ENCODE measurements at places on chromosomes 13 and 19.

DNA sequence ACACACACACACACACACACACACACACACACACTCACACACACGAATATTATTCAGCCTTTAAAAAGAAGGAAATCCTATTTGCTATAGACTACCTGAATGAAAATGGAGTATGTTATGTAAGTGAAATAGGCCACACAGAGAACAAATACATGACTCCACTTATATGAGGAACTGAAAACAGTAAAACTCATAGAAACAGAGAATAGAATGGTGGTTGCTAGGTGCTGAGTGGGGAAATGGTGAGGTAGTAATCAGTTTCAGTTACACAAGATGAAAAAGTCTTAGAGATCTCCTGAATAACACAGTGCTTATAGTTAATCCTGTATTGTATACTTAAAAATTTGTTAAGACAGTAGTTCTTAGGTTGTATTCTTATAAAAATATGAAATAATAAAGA, 8.2 kb downstream of the ZNF677 start:
- DNase-seq, result no peak

DNA sequence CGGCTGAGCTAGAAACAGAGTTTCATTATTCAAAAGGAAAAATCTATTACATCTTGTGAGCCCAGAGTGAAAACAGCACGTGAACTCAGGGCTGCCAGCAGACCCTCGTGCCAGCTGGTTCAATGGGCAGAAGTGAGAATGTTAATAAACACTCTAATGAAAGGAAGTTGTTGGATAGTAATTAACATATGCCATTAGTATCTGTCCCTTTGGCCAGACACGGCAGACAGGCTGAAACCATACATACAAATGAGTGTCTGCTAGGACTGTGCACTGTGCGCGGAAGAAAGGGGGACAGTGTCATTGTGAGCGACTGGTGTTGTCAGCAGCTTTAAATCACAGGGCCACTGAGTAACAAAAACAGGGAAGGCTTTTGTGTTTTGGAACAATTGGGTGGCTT, 121.9 kb upstream of the TSC22D1 start:
- DNase-seq, result no peak

- DNase-seq, result peak; percentile 66
Observed at GRCh38 chr13:80664950-80665349, 324.0 kb upstream of the SPRY2 start.

- no peak for DNase-seq
Observed at GRCh38 chr13:96381681-96382080, 291.8 kb downstream of the HS6ST3 start.

DNA sequence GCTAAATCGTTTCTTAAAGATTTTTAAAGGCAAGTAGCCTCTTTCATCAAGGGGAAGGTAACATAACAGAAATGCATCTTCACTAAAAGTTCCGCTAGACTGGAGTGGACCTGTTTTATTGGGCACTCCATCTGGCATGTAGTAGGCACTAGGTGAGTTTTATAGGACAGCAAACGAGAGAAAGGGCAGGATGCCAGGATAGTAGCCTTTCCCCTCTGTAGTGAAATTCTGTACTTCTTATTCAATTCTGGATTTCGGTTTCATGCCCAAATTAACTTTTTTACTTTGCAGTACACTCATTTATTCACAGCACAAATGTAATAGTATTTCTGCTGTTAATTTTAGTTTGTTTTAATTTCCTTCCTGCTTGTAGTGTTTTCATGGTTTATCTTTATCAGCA, 45.2 kb downstream of the GPR180 start:
- no peak for DNase-seq

GRCh38 chr13:43785650-43786471, 911 bp downstream of the ENOX1 start:
- DNase-seq, result peak; percentile 78

- no peak for DNase-seq
Observed at GRCh38 chr19:40785526-40785925, 7.5 kb downstream of the RAB4B start.

DNA sequence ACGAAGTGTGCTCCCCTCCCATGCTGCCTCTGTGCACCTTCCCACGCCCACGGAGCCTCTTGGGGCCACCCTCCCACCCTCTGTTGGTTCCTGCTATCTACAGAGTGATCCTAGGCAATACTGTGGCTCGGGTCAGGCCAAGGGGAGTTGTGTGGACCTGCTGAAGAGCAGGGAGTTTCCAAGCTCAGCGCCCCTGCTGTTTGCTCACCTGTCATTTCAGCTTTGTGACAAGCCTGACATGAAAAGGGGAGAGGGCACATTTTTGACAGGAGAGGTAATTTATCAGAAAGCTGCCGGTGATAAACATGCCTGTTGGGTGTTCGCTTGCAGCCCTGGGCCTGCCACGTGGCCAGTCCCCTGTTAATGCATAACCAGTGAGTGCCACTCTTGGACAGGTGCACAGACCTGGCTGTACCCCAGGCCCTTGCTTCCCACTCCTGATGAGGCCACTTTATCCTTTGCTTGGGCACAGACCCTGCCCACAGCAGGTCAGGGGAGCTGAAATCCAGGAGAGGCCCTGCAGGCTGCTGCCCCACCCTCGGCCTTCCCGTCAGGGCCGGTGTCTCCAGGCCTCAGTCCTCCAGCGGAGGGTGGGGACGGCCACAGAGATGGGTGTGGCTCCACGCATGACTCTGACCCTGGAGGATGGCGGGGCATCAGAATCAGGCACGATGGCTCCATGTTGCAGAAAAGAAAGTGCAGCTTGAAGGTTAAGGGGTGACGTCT, 201.5 kb upstream of the GPR12 start:
- no peak for DNase-seq

- peak; percentile 15 for DNase-seq
Observed at GRCh38 chr13:94825507-94825906, 113.2 kb upstream of the SOX21 start.

- DNase-seq, result peak; percentile 8
Observed at GRCh38 chr13:71867131-71867814, at the start of gene DACH1. DACH1 (minus strand) TSS chr13:71867204.

GRCh38 chr19:892243-892893, 619 bp downstream of the MED16 start:
- DNase-seq, result no peak

DNA sequence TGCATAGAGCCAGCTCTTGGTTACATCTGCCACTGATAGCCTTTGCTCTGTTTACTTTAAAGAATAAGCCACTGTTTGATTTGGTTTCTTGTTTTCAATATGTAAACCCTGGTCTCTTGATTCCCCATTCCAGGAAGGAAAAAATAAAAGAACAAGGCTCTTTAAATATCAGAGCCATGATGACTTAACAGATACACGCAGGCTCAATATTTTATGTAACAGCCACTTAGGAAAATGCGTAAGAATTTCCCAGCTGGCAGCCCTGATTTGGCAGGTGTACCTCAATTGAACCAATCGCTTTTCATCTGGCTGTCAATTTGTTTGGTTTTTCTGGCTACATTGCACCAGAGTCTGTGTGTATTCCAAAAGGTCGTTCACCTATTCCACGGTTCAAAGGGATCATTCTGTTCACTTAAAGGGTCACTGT, 65.6 kb downstream of the IRS2 start:
- no peak for DNase-seq

DNA sequence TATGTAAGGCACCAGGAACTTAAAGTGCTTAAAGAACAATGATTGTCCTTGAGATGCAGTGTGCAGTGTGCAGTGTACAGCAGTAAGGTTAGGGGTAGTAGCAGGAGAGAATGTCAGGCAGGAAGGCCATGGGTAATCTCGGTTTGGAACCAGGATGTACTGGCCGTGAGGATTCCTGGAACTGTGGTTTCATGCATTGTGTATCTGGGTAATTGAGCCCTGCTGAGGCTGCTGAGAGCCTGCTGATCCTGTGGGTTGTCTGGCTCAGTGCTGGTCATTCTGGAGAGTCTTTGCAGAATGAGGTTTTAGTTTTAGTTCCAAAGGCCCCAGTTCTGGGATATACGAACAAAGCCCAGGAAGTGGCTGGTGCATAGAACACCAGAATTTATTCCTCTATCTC, 71.0 kb downstream of the ZNF568 start:
- no peak for DNase-seq
